CD4-positive, CD25-positive, alpha-beta regulatory T cell (primary cell): ENCODE measurements at places on chromosomes 7 and 10. TPM values are rescaled to one million over a fixed set of nuclear protein-coding genes. Genes with fewer than 3 reads are reported as not detected.

- DNase-seq, result peak; percentile 91
Observed at GRCh38 chr10:15088428-15089261, at the start of gene ACBD7. TSS of gene ACBD7 (minus strand) at chr10:15088776. CDS start at chr10:15088728, 48 bp downstream.

DNA sequence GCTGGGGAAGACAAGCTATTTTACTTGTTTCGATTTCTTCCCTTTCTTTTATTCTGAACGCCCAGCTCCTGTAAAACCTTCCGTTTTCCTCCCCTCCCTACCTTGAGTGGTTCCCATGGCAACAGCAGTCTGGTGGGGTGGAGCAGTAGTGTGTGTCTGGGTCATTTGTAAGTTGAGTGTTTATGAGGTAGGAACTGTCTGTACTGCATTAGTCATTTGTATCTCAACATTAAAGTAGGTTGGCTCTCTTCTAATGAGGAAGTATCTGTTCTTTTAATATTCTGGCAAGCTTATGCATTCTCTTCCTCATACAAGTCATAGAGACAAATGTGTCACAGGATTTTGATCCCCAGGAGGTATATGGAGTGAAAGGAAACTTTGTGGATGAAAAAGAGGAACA, 85.3 kb upstream of the CCDC6 start:
- peak; percentile 44 for DNase-seq

DNA sequence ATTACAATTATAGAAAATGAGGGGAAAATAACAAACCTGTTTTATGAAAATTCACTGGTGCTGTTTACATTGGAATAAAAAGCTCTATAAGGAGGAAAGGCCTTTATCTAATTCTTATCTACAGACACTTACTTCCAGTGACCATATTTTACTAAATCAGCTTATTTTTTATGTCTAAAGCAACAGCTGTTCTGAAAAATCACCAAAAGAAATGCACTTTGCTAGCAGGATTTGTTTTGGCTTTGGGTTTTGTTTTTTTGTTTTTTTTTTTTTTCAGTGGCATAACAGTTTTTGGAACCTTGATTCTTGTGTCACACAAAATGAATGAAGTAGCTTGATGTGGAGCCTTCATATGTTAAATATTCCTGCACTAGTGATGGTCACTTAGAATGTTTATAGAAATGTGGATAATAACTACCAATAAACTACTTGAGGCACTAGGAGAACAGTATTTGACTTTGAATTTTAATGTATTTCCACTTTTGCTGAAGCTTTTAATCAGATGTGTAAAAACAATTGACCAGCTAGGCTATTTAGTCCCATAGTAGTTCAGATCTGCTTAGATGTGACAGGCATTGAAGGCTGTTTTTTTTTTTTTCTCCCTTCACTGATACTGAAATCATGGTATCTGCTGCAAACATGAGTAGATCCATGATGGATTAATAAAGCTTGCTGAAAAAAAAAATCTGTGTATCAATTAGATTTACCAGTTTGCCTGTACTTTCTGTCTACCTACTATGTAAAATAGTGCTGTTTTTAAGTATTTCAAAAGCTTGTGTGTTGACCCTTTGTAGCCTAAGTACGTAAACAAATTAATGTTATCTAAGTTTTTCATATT, 2.8 kb downstream of the ARL4A start:
- DNase-seq, result no peak

- DNase-seq, result no peak
Observed at GRCh38 chr10:131207176-131207575, 104.3 kb downstream of the TCERG1L start.

Gene COL28A1
- 0.35 TPM for total RNA-seq

GRCh38 chr10:6802759-6803426, 222.8 kb upstream of the PRKCQ start:
- no peak for DNase-seq
